ENCODE measurements at places on chromosomes 5 and 9.

DNA sequence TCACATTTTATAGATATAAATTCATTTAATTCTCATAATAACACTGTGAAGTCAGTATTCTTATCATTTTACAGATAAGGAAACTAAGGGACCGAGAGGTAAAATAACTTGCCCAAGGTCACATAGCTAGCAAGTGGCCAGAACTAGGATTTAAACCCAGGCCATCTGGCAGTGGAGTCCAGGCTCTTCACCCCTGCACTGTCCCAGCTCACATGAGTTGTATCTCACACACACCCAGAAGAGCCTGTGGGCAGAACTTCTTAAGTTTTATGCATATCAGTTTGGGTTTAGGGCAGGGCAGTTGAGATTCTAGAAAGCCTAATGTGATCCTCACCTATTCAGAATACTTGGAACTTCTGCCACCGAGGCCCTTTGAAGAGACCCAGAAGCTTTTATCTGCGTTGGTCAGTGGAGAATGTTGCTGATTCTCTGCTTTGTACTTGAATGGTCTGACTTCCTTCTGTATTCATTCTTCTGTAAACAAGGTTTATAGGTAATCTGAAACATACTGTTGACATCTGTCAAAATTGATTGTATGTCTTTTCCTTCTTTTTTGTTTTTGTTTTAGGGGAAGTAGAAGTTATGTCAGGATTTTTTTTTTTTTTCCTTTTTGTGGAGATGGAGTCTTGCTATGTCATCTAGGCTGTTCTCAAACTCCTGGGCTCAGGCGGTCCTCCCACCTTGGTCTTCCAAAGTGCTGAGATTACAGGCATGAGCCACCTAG lies 75.8 kb downstream of the KIAA1958 start:
- DNase-seq, result no peak

DNA sequence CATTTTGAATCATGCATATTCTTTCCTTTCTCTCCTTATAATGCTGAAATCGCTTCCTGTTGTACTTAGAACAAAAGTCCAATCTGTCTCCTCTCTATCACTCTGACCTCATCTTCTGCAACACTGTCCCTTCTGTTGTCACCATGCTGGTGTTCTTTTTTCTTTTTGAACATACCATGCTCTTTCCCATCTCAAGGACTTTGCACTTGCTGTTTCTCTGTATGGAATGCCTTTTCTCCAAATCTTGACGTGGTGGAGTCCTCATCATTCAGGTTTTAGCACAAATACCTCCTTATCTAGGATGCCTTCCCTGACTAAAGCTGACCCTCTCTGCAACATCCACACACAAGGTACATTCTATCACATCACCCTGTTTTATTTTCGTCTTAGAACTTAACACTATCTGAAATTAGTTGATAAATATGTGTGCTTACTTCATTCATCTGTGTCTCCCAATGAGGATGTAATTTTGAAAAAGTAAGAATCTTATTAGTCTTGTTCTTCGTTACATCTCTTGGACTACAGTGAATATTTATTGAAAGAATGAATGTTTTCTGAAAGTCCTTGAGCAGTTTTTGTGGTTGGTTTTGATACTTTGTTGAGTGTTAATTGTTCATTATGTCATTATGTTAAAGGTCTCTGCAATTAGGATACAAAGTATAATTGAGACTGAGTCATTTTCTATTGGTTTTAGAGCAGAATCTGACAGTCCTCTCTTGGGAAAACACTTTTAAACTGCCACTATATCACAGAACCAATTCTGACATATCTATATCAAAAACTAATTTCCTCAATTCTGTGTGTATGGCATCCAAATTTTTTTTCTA lies 145.3 kb upstream of the RASA1 start:
- DNase-seq, result no peak

- DNase-seq, result no peak
Observed at GRCh38 chr5:63249960-63250359, 671.3 kb downstream of the LRRC70 start.

DNA sequence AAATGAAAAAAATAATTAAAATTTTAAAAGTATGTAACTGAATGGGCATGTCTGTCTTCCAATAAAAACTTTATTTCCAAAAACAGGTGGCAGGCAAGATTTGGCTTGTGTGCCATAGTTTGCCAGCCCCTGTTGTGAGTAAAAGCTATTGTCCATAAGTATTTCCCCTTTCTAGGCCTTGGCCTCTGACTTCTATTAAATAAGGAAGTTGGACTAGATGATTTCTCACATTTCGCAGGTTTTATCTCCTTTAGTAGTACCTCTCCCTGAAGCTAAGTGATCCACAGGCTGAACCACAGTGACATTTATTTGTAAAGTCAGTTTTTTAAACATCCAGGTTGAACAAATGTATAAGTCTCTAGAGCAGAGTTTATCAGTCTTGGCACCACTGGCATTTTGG lies 41.3 kb downstream of the RECK start:
- peak; percentile 78 for DNase-seq

GRCh38 chr9:111759762-111760639 lies 34.7 kb downstream of the SHOC1 start:
- peak; percentile 75 for DNase-seq

DNA sequence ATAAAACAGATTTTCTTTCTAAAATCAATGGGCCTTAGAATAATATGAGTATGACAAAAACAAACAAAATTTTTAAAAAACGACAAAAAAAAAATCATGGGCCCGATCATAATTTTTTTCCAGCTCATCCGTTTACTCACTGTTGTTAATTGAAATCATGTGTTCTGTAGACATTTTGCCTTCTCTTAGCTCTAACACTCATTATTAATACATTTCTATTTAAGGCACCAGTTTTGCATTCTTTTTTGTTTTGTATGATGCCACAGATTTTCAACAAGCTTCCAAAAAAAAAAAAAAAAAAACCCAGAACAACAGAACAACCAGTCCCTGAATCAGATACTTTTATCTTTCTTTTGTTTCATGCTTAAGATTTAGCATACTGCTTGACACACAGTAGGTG lies 86.4 kb downstream of the PRLR start:
- no peak for DNase-seq

- DNase-seq, result no peak
Observed at GRCh38 chr5:18954239-18954638, 1033.8 kb downstream of the CDH18 start.

GRCh38 chr5:122756264-122756911 lies 18.5 kb upstream of the SNX2 start:
- peak; percentile 81 for DNase-seq

DNA sequence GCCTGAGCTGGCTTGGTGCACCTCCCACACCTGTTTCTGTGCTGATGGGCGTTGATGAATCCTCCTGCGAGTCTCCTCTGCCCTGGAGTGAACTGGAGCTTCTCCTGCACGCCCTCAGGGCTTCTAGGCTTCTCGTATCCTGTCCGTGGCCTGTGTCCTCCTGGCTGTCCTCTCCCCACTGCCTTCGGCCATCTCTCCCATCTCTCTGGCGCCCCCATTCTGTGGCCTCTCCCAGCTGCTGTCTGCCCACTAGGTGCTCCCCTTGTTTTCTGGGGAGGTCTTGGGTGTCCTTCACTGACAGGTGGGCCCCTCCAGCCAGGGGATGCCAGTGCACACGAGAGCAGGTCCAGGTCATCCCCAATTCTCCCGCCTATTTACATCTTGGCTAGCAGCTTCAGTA lies 28.8 kb downstream of the AHRR start:
- DNase-seq, result no peak

DNA sequence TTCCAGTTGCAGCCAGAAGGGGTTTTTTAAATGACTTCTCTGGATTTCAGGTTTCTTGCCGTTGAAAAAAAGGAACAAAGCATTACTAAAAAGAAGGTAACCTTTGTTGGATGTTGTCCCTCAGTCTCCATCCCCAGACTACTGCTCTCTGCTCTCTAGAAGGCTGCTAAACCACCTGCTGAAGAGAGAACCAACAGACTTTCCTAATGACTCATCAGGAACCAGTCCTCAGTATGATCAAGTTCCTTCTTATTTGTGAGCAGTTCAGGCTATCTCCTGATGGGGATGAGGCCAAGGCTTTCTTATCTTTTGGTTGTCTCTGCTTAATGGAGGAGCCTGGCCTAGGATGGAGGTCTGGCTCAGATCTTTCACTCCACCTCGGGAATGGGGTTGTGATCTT lies 4.1 kb downstream of the KIF4B start:
- DNase-seq, result peak; percentile 19

- DNase-seq, result peak; percentile 80
Observed at GRCh38 chr5:77076961-77077828, 9.9 kb downstream of the ZBED3 start.

DNA sequence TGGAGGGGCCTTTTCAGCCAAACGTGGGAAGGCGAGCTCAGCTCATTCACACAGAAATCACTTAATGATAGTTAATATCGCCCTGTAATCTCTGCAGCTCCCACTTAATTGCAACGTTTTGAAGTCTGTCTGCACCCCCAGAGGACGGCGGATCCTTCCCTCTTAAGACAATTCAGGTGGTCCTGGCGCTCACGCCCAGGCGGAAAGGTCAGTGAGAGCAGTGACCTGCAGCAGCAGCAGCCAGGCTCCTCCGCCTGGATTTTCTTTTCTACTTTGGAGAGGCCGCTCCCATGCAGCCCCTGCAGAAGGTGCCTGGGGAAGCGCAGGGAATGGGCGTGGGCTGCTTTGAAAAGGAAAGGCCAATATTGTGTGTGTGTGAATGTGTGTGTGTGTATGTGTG lies 400.9 kb upstream of the IRX1 start:
- DNase-seq, result no peak

DNA sequence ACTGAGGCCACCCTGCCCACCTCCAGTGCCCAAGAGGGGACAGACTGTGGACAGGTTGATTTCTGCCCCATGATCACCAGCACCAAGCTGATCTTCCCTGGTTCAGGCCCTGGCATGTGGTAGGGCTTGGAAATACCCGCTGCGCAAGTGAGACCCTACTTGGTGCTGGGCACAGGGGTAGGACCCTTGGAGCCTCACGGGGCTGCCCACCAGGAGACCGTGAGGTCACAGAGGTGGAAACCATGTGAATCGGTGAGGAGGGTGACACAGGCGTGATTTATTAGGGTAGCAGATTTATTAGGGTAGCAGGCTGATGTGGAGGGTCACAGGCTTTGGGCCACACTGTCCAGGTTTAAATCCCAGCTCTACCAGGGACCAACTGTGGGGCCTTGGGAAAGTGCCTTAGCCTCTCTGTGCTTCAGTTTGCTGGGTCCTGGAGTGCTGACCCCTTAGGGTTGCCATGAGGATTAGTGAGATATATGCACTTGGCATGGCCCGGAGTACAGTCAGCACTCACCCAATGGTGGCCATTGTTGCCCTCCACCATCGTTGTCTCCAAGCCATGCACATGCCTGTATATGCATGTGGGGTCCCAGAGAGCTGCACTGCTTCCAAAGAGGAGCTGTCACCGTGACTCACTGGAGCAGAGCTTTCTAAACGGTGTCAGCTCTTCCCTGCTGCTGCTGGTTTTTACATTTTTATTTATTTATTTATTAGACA lies 20.9 kb upstream of the DUSP1 start:
- DNase-seq, result no peak

- peak; percentile 90 for DNase-seq
Observed at GRCh38 chr5:78985116-78985724, at the start of gene ARSB. TSS of gene ARSB (minus strand) at chr5:78985310. CDS start at chr5:78985248, 62 bp downstream.

DNA sequence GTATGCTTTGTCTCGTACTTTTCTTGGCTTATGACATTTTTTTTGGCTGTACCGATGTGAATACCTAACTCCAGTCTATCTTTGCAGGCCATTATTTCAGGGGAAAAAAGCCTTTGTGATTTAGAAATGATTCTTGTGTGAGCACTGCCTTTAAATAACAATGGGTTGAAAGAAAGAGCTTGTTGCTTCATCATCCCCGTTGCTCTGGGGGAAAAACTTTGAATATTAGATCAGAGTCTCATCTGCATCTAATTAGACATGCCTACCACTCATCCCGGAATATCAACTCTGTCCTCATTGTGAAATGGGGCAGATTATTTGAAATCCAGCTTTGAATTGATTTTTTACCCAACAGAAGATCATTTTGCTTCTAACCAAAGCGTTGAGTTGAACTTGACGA lies 13.5 kb downstream of the CXCL14 start:
- no peak for DNase-seq

GRCh38 chr9:98993570-98993945 lies 49.9 kb downstream of the COL15A1 start:
- no peak for DNase-seq

DNA sequence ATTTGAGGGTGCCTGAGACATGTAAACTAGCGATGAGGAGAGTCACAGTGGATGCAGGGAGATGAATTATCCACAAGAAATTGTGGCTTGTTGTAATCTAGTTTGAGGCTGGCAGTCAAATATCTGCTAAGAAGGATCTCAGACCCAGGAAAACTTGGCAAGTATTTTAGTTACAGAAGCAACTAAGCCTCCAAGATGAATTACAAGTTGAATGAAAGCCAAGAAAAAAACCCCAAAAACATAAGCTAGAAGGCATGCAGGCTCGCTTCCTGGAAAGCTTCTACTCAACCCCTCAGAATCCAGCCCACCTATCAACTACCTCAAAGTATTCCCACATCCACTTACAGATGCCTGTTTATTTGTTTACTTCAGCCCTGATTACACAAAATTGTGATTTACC lies 696.9 kb downstream of the MAT2B start:
- no peak for DNase-seq

- DNase-seq, result no peak
Observed at GRCh38 chr5:31380049-31380448, 151.8 kb downstream of the DROSHA start.

Measured in common myeloid progenitor, CD34-positive (primary cell).